ENCODE measurements at places on chromosomes 1 and 21.
A peak's percentile ranks its signal among the peaks of the same experiment; 100 is the strongest.

DNA sequence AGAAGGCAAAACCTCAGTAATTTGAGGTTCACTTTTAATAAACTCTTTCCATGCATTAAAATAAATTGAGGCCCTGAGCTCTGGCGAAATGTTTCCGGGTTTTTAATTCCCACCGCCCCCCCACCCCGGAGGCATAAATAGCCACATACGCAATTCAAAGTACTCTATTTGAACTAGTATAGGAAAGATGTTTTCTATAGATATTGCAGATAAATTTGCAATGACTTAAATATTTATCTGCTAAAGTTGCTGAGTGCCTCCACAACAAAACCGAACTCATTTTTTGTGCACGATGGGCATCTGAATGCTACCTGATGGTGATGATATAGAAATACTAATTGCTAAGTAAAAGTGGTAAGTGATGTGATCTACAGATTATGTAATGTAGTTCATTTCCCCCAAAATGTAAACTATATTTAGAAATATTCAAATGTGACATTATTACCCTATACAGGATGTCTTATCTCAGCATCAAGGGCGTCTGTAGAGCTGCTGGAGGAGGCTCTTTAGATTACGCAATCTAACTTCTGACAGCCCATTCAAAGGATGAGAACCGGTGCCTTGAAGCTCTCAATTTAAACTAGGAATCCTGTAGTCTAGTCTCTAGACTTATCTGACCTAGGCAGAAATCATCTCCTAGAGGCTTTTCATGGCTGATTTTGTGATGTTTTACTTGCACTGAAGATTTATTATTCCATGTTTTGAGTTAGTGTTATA lies 8.5 kb downstream of the IRF2BP2 start:
- peak; percentile 47 for DNase-seq

- no peak for DNase-seq
Measured at GRCh38 chr1:99639408-99639807, 6.5 kb upstream of the PALMD start.

- no peak for DNase-seq
Measured at GRCh38 chr1:169924063-169924462, 30.4 kb upstream of the SCYL3 start.

DNA sequence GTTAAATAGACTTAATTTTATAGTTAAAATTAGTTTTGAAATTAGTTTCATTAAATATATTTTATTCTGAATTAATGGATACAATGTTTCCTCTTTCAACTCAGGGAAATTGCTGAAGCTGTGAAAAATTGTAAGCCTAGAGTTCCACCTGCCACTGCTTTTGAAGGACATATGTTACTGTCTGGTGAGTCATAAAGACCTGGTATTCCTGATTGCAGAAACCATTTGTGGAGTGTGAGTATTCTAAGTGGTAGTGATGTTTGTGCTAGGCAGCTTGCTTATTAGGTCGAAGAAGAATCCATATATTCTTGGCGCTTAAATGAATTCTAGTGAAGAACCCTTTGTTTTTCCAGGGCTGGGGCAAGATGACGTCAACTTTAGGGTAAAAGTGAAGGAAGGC lies 34.0 kb downstream of the MTR start:
- DNase-seq, result no peak

DNA sequence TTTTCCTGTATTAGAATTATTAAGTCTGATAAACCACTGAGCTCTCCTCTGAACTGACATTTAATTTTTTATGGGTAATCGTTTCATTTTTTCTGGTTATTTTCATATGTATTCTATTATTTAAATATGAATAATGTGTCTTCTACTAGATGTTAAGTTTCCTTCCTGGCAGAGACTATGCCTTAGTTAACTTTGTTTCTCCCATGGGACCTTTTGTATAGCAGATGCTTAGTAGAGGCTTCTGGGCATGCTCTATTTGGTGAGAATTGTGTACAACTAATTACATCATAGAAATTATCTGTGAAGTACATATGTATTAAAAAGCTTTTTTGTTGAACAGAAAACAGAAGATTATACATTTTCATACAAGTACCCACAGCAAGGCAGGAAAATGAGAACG lies 23.4 kb downstream of the CTBS start:
- DNase-seq, result no peak

DNA sequence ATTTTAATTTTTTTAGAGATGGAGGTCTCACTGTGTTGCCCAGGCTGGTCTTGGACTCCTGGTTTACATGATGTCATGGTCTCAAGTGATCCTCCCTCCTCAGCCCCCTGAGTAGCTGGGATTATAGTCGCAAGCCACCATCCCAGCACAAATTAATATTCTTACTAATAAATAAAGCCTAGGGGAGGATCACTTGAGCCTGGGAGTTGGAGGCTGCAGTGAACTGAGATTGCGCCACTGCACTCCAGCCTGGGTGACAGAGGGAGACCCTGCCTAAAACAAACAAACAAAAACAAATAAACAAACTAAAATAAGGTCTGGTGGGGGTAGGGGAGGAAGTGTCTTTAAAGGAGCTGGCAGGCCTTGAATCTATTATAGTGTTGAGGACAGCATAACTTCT lies 8.7 kb upstream of the GADD45A start:
- DNase-seq, result no peak

DNA sequence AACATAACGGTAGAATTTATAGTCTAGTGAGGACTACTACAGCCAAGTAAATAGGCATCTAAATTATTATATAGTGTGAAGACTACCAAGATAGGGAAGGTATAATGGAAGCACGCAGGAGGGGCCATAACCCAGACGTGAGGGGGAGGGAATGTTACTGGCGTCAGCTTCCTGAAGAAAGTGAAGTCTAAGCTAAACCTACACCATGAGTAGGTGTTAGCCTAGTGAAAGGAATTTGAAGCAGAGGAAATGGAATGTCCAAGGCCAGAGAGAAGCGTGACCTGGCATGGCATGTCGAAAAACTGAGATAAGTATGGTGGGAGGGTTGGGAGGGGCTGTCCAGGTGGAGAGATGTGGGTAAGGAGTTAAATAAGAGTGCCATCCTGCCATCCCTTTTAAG lies 140.5 kb downstream of the SLC44A5 start:
- no peak for DNase-seq

- DNase-seq, result no peak
Measured at GRCh38 chr21:26135520-26135919, 35.0 kb downstream of the APP start.

GRCh38 chr1:118898712-118899111 lies 89.4 kb downstream of the TBX15 start:
- DNase-seq, result no peak

GRCh38 chr1:27650539-27651175 lies 15.7 kb upstream of the FGR start:
- DNase-seq, result peak; percentile 57

- DNase-seq, result no peak
Measured at GRCh38 chr1:223765719-223766340, 53.5 kb downstream of the CAPN2 start.

- DNase-seq, result no peak
Measured at GRCh38 chr1:18612073-18612472, 18.6 kb upstream of the PAX7 start.

GRCh38 chr1:100736746-100737145 lies 17.2 kb downstream of the VCAM1 start:
- DNase-seq, result no peak

DNA sequence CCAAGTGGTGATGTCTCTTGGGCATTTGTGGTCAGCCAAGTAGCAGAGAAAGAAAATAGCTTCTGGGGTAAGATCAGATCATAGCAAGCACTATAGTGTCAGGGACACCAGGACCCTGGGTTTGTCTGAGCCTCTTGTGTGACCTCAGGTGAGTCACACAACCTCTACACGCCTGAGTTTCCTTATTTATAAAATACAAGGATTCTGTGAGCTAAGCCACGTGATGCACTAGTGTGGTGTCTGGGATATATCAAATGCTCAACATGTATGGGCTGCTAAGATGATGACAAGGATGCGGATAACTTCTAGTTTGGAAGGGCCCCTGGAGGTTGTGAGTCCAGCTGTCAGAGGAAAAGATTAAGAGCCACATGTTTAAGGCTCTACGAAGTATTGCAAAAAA lies 24.5 kb upstream of the ZNF436 start:
- peak; percentile 40 for DNase-seq

DNA sequence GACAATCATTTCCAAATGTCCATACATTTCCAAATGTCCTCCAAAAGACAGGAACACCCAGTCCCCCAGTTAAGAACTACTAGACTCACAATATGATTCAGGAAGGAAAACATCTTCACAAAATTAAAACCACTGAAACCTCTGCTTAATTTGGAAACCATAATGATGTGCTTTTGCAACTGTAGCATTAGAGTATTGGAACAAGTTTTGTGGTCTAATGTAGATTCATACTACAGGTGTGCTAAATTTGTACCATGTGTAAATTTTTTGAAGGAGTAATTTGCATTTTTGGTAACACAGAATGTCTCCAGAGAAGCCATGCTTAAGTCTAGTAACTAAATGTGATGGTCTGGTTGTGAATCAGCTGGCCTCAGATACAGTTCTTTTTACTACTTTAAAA lies 129.6 kb downstream of the DPYD start:
- no peak for DNase-seq

GRCh38 chr1:185334182-185334581 lies 17.1 kb upstream of the IVNS1ABP start:
- DNase-seq, result no peak

- DNase-seq, result no peak
Measured at GRCh38 chr1:213783893-213784292, 203.9 kb upstream of the PROX1 start.

- DNase-seq, result peak; percentile 35
Measured at GRCh38 chr1:178438432-178438831, 58.3 kb downstream of the CLEC20A start.

- DNase-seq, result peak; percentile 26
Measured at GRCh38 chr1:192879406-192879805, 70.6 kb downstream of the RGS2 start.

DNA sequence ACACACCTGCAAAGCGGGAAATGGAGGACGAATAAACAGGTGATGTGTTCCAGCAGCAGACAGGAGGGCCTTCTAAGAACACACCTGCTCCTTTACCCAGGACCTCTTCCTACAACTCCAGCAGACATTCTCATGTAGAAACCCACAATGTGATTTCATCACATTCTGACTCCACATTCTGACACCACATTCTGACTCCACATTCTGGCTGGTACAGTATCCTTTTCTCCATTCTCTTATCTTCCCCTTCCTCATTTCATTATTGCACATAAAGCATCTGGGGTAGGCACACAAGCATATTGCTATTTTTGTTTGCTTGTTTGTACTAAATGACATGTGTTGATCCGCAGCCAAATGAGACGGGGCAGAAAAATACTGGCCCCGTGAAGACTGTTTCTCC lies 3.6 kb upstream of the ZNF124 start:
- no peak for DNase-seq

GRCh38 chr1:25821630-25822091 lies 1.9 kb downstream of the MTFR1L start:
- DNase-seq, result peak; percentile 37

GRCh38 chr21:45954261-45954660 lies 27.3 kb upstream of the COL6A1 start:
- no peak for DNase-seq

- DNase-seq, result peak; percentile 91
Measured at GRCh38 chr1:91731815-91732214, 154.1 kb downstream of the TGFBR3 start.

DNA sequence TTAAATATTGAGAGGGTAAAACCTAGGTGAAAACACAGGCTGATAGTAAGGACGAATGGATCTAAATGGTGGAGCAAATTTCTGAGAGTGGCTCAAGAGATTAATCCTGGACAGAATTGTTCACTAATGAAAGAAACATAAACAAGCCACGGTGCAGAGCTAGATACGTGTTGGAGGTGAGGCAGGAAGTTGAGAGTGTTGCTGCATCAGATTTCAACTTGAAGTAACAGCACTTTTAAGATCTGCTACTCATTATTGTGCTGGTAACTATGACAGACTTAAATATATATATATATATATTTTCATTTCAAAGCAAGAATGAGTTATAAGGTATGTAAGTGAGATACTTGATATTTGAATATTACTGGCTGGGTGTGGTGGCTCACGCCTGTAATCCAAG lies 64.9 kb downstream of the PTGS2 start:
- DNase-seq, result no peak

DNA sequence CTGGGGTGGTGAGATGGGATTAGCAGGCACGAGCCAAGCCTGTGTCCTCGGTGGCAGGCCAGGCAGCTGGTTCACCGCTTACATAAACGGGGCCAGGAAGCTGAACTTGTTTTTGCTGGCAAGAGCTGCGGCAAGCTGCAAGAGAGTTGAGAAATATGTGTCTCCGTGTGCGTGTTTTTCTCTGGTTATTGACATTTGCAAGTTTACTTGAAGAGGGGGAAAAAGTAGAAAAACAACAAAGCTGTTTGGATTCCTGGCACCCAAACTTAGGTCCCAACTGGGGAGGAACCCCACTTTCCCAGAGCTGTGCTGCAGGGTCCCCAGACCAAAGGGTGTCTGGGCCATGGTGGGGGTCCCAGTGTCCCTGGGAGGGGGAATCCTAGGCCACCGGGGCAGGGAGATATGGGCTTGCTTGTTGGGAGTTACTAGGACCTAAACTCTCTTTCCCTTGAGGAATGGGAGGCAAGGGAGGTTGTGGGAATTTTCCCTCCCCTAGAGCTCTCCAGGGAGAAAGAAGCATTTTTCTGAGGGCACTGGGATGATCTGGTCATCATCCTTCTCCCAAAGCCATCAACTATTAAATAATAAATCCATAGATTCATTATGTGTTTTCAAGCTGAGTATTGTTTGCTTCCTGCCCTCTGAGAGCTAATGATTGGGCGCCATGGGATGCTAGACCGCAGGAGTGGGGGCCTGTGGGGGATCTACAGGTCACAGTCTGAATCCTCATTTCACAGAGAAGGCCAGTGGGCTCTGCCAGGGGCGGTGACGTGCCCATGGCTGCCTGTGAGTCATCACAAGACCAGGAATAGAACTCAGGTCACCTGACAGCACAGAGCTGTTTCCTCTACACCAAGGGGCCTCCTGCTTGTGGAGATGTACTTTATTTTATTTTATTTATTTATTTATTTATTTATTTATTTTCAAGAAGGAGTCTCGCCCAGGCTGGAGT lies 14.8 kb downstream of the IL6R start:
- DNase-seq, result peak; percentile 94

- DNase-seq, result no peak
Measured at GRCh38 chr1:184895086-184895485, 79.2 kb downstream of the NIBAN1 start.

- DNase-seq, result peak; percentile 86
Measured at GRCh38 chr1:9315411-9316079, 22.9 kb downstream of the SPSB1 start.

DNA sequence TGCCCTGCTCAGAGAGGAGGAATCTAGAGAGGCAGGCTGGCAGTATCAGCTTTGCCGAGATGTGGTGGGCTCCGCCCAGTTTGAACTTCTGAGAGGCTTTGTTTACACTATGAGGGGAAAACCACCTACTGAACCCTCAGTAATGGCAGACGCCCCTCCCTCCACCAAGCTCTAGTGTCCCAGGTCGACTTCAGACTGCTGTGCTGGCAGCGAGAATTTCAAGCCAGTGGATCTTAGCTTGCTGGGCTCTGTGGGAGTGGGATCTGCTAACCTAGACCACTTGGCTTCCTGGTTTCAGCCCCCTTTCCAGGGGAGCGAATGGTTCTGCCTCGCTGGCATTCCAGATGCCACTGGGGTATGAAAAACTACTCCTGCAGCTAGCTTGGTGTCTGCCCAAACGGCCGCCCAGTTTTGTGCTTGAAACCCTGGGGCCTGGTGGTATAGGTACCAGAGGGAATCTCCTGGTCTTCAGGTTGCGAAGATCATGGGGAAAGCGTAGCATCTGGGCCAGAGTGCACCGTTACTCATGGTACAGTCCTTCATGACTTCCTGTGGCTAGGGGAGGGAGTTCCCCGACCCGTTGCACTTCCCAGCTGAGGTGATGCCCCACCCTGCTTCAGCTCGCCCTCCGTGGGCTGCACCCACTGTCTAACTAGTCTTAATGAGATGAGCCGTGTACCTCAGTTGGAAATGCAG lies 43.6 kb downstream of the C21orf91 start:
- no peak for DNase-seq
